ENCODE measurements at places on chromosomes 4 and X. TPM values are rescaled to one million over a fixed set of nuclear protein-coding genes. Genes with fewer than 3 reads are reported as not detected.

The EXOC1L gene
- total RNA-seq, result not detected

The RNF212 gene
- total RNA-seq, result 0.20 TPM

The GAGE12J gene
- not detected for total RNA-seq

The FATE1 gene
- total RNA-seq, result not detected

The NOX1 gene
- total RNA-seq, result not detected

The DLG3 gene
- 0.84 TPM for total RNA-seq

The SFRP2 gene
- total RNA-seq, result not detected

The TCEAL2 gene
- not detected for total RNA-seq

The HPGD gene
- not detected for total RNA-seq

The SH3BGRL gene
- total RNA-seq, result 65.8 TPM

The WDR44 gene
- total RNA-seq, result 17.4 TPM

The GIMD1 gene
- total RNA-seq, result not detected

The PPBP gene
- not detected for total RNA-seq

The CENPI gene
- 17.7 TPM for total RNA-seq

The ADAM29 gene
- total RNA-seq, result not detected

The CABS1 gene
- not detected for total RNA-seq
